ENCODE measurements at places on chromosomes 1 and 21.

DNA sequence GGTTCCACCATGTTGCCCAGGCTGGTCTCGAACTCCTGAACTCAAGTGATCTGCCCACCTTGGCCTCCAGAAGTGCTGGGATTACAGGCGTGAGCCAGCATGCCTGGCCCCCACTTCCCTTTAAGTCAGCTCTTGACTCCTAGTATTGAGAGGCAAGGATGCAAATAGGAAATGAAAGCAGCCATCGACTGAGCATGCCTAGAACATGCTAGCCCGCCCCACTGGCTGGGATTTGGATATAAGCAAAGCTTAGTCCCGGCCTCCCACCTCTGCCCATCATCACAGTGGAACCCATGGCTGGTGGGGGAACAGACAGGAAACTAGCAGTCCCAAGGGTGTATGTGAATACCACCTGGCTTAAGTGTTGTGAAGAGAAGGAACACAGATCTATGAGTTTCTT, 10.5 kb downstream of the C1orf167 start:
- DNase-seq: no peak

- no peak for DNase-seq
Measured at GRCh38 chr1:203099805-203100515, 14.1 kb upstream of the MYOG start.

- DNase-seq: no peak
Measured at GRCh38 chr1:169022648-169023047, 83.8 kb upstream of the ATP1B1 start.

- DNase-seq: no peak
Measured at GRCh38 chr1:145740269-145740668, 21.0 kb downstream of the CD160 start.

GRCh38 chr1:22600071-22600816, 36.2 kb upstream of the C1QA start:
- no peak for DNase-seq

GRCh38 chr1:33367485-33368405, 46.8 kb upstream of the A3GALT2 start:
- DNase-seq: peak; percentile 70

DNA sequence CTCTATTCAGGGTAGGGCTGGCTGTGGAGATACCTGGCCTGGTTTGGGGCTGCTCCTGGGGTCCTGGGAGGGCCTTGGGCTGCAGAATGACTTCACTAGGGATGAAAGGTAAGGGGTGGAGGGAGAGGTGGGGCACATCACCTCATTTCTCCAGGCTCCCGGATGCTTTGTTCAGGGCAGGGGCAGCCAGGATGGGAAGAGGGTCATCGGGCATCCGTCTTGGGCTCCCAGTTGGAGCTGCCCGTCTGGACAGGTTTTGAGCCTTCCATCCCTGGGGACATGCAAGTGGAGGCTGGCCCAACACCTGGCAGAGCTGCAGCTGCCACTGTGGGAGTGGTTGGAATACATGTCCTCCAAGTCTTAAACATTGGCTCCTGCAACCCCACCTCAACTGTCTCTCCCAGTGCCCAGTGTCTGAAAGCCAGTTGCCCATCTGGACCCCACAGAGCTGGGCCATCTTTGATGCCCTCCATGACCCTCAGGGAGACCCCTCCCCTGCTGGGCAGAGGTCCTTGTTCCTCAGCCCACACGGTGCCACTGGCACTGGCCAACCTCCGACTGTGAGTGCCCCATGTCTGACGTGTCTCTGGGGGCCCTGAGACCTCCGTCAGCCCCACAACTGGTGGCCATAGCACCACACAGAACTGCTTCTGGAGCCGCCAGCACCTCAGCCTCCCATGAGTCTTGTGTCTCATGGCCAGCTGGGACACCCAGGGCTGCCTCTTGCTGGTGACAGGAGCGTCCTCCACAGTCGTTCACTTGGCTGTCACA, 52.8 kb downstream of the TRIM11 start:
- no peak for DNase-seq

DNA sequence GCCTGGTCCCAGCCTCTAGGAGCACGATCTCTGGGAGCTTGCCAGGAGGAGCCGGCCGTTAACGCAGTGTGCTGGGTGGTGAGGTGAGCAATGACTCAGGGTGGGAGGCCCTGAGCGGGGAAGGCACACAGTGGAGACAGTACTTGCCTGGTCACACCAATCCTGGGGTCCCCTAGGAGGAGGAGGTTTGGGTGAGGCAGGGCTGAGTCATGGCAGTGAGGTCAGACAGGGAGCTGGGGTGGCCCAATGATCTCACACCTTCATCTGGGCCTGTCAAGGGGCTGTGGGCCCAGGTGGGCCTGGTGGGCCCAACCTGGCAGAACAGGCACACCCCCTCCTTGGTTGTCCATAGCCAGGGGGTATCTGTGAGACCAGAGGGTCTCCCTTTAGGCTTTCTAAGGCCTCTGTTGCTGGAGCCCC, 8.6 kb upstream of the EDN2 start:
- DNase-seq: no peak

DNA sequence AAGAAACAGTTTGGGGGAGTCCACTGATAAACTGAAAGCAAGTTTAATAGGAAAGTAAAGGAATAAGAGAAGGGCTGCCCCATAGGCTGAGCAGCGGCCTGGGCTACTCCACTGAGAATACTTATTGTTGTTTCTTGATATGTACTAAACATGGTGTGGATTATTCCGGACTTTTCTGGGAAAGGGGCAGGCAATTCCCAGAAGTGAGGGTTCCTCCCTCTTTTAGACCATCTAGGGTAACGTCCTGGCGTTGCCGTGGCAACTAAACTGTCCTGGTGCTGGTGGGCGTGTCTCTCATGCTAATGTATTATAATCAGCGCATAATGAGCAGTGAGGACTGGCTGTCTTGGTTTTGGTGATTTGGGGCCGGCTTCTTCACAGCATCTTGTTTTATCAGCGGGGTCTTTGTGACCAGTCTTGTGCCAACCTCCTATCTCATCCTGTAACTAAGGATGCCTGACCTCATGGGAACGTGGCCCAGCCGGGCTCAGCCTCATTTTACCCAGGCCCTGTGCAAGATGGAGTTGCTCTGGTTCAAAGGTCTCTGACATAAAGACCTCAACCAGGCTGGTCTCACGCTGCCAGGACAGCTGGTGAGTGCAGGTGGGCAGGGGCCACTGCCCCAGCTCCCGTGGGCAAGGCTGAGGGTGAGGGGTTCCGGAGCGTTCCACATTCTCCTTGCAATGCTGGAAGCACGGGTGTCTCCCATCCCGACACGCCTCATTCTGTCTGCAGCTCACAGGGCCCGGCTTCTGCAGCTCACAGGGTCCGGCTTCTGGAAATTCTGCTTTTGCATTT, 19.6 kb upstream of the C1orf159 start:
- DNase-seq: no peak

DNA sequence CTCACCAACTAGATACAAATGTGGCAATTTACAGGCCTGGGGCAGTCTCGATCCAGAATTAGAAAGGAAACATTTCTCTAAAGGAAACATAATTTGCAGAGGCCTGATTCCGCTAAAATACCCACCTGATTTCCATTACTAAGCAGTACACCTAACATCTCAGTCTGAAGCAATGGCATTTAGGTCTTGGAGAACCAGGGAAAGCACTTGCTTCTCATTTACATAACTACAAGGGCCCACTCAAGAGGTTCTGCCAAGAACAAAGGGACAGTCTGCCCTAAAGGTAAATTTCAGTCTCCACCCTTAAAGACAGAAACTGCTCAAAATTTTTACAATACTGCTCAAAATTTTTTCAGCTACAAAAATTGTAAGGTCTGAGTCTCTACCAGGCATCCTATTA, 123.7 kb upstream of the GJB5 start:
- DNase-seq: no peak

DNA sequence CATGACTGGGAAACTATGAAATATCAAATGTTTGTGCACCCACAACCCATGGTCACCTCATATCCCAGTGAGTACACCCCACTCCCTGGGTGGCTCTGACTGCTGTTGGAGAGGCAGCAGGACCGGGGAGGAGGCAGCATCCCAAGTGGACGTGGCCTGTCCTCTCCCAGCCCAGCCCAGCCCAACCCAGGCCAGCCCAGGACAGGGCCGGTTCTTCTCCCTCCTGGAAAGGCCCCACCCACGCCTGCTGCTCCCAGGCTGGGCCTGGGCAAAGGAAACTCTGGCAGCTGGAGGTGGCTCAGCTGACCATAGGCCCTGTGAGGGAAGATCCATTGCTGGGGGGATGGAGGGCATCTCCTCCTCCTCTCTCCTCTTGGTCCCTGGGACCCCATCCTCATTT, 19.1 kb downstream of the MATN1 start:
- no peak for DNase-seq

GRCh38 chr1:200659269-200659668, 10.4 kb downstream of the DDX59 start:
- no peak for DNase-seq

GRCh38 chr1:143748906-143749305, 222.9 kb downstream of the FAM72C start:
- DNase-seq: no peak

DNA sequence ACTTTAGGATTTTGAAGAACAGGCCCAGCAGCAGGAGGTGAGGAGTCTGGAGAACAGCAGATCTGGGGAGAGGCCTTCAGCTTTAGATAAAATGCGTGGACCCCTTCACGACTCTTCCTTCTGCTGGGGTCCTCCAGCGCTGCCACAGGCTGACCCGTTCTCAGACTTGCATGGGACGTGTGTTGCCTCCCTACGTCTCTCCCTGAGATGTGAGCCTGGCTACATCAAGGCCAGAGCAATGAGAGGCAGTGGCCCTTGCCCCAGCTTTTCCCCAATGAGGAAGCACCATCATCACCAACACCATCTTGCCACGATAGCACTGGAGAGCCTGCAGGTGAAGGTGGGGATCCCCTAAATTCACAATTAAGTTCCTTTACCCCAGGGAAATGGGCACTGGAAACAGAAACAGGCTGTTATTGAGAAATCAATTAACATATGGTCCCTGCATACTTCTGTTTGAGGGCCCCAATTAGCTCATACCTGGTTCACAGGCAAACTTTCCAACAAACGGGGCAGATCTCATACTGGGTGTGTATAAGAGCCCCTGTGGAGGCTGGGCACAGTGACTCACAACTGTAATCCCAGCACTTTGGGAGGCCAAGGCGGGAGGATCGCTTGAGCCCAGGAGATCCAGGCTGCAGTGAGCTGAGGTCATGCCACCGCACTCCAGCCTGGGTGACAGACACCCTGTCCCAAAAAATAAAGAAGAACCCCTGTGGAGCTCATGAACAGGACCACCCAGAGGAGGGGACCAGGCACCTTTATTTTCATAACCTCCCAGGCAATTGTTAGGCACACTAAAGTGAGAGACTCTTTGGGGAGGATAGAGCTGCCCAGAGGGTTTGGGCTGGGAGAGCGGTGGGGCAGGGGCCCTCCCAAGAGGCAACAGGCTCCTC, 12.1 kb upstream of the ADAMTSL4 start:
- no peak for DNase-seq

DNA sequence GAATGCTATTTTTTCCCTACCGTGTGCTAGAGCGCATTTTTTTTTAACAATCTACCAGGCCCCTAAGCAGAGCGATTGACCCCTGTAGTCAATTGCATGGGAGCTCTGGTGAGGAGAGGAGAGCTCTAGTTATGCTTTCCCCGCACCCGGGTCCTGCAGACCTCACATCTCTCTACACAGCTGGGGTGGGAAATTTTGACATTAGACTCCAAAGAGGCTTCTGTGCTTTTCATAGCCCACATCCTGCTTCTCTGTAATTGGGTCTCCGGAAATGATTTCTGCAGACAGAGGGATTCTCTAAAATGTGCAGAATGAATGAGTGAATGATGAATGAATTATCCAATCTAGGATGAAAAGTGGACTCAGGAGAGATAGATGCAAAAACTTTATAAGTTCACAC, 41.5 kb upstream of the DUSP10 start:
- DNase-seq: no peak

GRCh38 chr1:89611721-89612120, 21.2 kb upstream of the LRRC8C start:
- no peak for DNase-seq

GRCh38 chr21:42429856-42430255, 26.2 kb downstream of the UBASH3A start:
- no peak for DNase-seq

- DNase-seq: no peak
Measured at GRCh38 chr1:30763651-30764248, 6.2 kb upstream of the LAPTM5 start.

DNA sequence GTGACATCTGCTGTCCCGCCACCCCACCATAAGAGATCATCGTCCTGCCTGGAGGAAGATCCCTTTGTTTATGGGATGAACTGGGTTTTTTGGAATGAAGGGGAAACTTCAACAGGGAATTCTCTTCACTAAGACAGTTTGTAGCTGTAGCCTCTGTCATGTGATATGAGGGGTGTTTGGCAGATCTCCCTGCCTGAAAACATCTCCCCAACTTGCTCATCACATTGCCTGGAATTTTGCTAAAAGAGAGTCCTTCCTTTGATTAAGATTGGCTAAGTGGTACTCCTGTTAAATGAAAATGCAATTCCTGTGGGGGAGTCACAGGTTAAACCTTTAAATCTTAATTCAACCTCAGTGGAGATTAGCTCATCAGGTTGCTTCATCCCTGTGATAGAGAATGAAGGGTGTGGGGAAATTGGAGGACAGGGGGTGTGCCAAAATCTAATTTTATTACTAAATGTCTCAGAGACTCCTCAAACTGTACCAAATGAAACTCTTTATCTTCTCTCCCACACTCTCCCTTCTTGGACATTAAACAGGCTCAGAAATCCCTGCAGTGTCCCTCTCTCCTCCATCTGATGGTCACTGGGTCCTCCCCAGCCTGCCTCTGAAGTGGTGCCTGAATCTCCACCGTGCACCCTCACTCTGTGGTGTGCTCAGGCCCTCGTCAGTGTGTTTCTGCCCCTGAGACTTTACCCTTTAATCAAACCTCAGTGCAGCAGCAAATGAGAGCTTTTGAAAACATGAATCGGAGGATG, 54.8 kb downstream of the IER5 start:
- DNase-seq: no peak

GRCh38 chr1:240004086-240004749, 87.5 kb upstream of the FMN2 start:
- no peak for DNase-seq

DNA sequence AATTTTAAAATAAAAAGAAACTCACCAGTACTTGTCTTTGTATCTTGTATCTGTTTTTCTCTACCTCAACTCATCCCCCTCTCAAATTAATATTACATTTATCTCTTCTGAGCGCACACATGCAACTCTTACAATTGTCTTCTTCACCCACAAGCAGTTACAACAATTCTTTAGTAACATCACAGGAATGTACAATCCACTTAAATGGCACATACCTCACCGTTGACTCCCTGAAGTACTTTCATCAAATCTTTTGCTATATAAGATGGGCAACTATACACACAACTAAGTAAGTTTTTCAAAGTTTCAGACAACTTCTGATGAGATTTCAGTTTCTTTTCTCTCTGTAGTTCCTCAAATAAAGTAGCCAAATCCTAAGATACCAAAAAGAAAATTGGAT, 28.3 kb downstream of the HEATR1 start:
- DNase-seq: no peak

DNA sequence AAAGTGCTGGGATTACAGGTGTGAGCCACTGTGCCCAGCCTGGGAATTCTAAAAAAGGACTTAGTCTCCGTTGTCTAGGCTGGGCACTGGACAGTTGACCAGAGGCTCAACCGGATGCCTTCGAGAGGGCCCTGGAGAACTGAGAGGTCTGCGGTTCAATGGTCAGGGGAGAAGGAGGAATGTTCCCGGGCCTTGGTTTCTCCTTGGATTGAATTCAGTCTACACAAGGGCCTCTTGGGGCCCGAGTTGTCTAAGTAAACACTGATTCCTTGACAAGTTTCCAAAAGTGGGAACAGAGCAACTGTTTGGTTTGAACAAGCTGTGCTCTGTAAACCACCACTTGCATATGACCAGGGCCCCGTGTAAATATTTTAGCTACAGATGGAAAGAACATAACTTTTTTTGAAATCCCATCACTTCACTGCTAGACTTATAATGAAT, 29.1 kb upstream of the CAPZB start:
- no peak for DNase-seq

Measured in stimulated activated CD4-positive, alpha-beta T cell treated with anti-CD3 and anti-CD28 coated beads, TNF-alpha, amount 100 ng/mL, for 48 hours (primary cell).